Adrenal gland (tissue), 19 donors: ENCODE measurements at places on chromosomes 3 and 15. TPM values are rescaled to one million over a fixed set of nuclear protein-coding genes. Genes with fewer than 3 reads are reported as not detected.
A peak's percentile ranks its signal among the peaks of the same experiment; 100 is the strongest.

GRCh38 chr3:64563751-64564150 lies 124.0 kb downstream of the ADAMTS9 start:
- H3K27ac ChIP-seq = no peak overlapping the region
- H3K36me3 ChIP-seq = no peaks in the 10 kb centered on the region
- DNase-seq = no peak
- no peaks in the 10 kb centered on the region for H3K4me1 ChIP-seq

GRCh38 chr3:61948699-61949305 lies 387.4 kb downstream of the PTPRG start:
- no peaks in the 10 kb centered on the region for H3K27me3 ChIP-seq
- no peak for DNase-seq
- no peaks in the 10 kb centered on the region for H3K4me1 ChIP-seq
- no peak overlapping the region for H3K27ac ChIP-seq

DNA sequence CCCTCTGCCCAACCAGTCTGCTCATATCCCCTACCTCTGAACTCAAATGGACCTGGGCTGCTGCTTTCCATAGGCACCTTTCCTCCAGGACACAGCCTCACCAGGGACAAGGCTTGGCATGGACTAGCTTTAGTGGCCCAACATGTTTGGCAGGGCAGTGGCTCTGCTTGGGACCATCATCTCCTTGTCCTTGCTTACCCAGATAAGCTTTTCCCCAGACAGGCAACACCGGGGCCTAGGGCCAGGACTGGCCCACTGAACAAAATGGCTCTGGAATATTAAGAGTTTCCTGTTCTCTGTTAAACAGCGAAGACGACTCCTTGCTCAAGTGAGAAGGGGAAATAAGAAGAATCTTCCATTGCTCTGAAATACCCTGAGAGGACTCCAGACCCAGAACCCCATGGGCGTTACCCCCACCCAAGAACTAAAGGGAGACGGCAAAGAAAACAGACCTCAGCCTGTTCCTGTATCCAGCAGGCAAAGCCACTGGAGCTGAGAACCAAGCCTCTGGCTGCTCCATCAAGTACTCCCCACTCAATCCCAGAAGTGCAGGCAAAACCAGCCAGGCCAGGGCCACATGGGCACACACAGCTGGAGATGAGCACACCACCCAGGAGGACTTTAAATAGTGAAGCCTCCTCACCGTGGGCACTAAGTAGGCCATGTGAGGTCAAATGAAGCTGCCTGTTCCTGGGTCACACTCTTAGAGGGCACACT lies 45.5 kb downstream of the CTNNB1 start:
- DNase-seq = peak; percentile 25
- no peak overlapping the region for H3K27ac ChIP-seq
- no peaks in the 10 kb centered on the region for H3K4me1 ChIP-seq
- H3K36me3 ChIP-seq = peaks cover 29% of the 10 kb centered on the region

DNA sequence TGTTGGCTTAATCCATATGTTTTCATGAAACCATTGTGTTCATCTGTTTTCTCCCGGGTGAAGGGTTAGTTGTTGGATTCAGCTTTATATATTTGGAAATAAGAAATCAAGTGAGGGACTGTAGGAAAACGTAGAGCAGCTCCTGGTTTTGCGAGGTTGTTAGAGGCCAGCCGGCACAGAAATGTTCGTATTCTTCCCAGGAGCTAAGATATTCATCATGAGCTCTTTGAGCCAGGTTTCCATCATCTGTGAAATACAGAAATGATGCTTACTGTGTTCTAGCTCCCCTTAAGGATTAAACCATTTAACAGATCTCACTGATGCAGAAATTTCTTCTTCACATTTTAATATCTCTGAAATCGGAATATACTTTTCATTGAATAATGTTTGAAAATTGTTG lies 235.5 kb downstream of the PTPRG start:
- no peaks in the 10 kb centered on the region for H3K36me3 ChIP-seq
- no peaks in the 10 kb centered on the region for H3K27me3 ChIP-seq
- no peak overlapping the region for H3K4me3 ChIP-seq
- H3K4me1 ChIP-seq = peaks cover 10% of the 10 kb centered on the region
- no peak for DNase-seq

DNA sequence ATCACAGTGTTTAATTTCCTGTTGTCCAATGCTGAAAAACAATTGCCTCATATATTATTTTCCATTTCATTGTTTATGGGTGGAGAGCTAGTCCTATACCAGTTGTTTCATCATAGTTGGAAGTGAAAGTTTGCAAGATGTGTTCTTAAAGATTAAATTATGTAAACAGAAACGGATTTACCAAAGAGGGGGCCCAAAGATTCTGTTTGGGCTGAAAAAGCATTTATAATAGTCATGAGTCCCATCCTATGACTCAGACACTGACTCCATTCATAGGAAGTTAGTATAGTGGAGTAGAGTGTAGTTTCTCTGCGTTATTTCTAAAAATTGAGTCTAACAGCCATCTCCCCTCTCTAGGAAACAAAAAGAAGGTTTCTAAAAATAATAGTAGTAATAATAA lies 24.3 kb downstream of the NFKBIZ start:
- no peak for DNase-seq
- H3K4me3 ChIP-seq = no peak overlapping the region
- no peaks in the 10 kb centered on the region for H3K36me3 ChIP-seq
- H3K4me1 ChIP-seq = no peaks in the 10 kb centered on the region
- H3K27ac ChIP-seq = no peak overlapping the region

PPARG gene
- total RNA-seq = 5.6 TPM

DNA sequence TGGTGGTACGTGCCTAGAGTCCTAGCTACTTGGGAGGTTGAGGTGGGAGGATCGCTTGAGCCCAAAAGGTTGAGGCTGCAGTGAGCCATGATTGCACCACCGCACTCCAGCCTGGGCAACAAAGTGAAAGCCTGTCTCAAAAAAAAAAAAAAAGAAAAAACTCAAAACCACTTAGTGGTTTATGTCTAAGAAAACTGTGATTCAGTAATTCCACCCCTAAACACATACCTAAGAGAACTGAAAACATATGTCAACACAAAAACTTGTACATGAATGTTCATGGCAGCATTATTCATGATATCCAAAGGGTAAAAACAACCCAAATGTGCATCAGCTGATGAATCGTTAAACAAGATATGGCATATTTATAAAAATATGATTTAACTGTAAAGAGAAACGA lies 14.3 kb downstream of the SPG21 start:
- H3K27ac ChIP-seq = no peak overlapping the region
- no peak overlapping the region for H3K4me3 ChIP-seq
- no peaks in the 10 kb centered on the region for H3K4me1 ChIP-seq
- no peaks in the 10 kb centered on the region for H3K27me3 ChIP-seq
- DNase-seq = no peak

CCNB2 gene
- total RNA-seq = 2.9 TPM

GRCh38 chr15:100129677-100130076 lies 212.1 kb downstream of the ADAMTS17 start:
- no peaks in the 10 kb centered on the region for H3K27me3 ChIP-seq
- H3K4me1 ChIP-seq = no peaks in the 10 kb centered on the region
- H3K36me3 ChIP-seq = no peaks in the 10 kb centered on the region

- no peak for DNase-seq
- H3K27me3 ChIP-seq = no peaks in the 10 kb centered on the region
- H3K27ac ChIP-seq = no peak overlapping the region
- H3K36me3 ChIP-seq = no peaks in the 10 kb centered on the region
- peaks cover 34% of the 10 kb centered on the region for H3K4me1 ChIP-seq
Measured at GRCh38 chr15:92813485-92813884, 86.6 kb upstream of the CHD2 start.

GRCh38 chr3:178671377-178671776 lies 135.1 kb downstream of the KCNMB2 start:
- no peaks in the 10 kb centered on the region for H3K36me3 ChIP-seq
- no peaks in the 10 kb centered on the region for H3K4me1 ChIP-seq
- H3K27me3 ChIP-seq = no peaks in the 10 kb centered on the region
- DNase-seq = no peak
- no peak overlapping the region for H3K4me3 ChIP-seq

LRTM1 gene
- total RNA-seq = not detected
